ENCODE measurements at places on chromosomes 1 and 21.
A peak's percentile ranks its signal among the peaks of the same experiment; 100 is the strongest.

- no peak overlapping the region for H3K4me3 ChIP-seq
- no peaks in the 10 kb centered on the region for H3K27me3 ChIP-seq
- H3K27ac ChIP-seq = no peak overlapping the region
- H3K4me1 ChIP-seq = no peaks in the 10 kb centered on the region
These were observed 46.7 kb upstream of the GUCA2A start for GRCh38 chr1:42211224-42211623.

DNA sequence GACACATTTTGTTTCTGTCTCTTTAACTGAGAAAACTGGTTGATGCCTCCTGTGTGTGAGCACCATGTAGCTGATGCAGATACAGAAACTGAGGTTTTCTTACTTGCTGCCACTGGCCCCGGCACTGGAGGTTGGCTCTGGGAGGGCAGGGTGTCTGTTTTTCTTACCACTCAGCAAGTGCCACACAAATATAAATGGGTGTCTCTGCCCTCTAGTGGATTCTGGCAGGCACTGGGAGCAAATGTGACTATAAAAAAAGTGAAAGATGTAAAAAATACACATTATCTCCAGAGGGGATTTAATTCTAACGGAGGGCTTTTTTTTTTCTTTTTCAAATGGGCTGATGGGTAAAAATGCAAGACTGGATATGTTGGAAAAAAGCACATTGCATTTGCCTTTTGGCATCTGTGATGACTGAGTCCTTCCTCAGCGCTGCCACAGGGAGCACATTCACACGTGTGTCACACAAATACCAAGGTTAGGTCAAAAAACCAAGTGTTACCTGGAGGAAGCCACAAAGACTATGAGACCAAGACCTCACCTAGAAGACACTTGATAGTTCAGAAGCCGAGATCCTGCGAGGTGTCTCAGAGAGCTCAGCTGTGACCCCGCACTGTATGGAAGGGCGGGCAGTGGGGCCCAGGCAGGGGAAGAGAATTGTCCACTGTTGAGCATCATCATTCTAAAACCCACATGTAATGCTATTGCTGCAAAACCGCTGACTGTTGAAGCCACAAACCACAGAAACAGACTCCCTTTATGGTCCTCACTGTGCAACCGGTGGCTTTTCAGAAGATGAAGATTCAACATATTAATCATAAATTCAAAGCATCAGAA is 18.9 kb downstream of the PGBD2 start:
- H3K27me3 ChIP-seq = no peaks in the 10 kb centered on the region
- DNase-seq = no peak
- H3K4me1 ChIP-seq = no peaks in the 10 kb centered on the region
- no peak overlapping the region for H3K4me3 ChIP-seq
- no peaks in the 10 kb centered on the region for H3K36me3 ChIP-seq

DNA sequence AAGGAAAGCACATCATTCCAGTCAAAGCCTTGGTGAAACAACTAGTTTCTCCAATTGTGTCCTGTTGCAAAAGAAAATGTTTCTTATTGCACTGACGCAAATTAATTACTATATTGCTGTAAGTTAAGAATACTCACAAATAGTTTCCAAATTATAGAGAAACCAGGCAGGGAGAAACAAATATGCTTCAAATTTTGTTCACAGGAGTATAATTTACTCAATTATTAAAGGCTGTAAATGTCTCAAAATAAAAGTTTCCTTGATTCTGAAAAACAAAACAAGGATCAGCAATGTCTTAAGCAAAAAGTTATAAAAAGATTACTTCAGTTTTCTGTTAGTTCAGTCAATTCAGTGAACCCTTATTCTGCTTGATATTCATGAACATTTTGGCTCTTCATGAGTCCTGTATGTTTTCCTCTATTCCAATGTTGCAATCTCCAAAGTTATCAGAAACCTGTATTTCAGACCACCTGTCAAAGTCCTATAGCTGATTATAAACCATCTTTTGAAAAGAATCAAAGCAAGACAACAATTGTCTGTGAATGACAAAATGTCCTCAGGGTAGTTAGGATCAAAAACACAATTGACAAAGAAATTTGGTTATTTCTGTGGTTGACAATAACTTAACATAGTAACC is 11.7 kb upstream of the SYPL2 start:
- H3K4me1 ChIP-seq = no peaks in the 10 kb centered on the region
- DNase-seq = no peak
- H3K27me3 ChIP-seq = no peaks in the 10 kb centered on the region
- H3K27ac ChIP-seq = no peak overlapping the region
- H3K36me3 ChIP-seq = no peaks in the 10 kb centered on the region
- H3K4me3 ChIP-seq = no peak overlapping the region

DNA sequence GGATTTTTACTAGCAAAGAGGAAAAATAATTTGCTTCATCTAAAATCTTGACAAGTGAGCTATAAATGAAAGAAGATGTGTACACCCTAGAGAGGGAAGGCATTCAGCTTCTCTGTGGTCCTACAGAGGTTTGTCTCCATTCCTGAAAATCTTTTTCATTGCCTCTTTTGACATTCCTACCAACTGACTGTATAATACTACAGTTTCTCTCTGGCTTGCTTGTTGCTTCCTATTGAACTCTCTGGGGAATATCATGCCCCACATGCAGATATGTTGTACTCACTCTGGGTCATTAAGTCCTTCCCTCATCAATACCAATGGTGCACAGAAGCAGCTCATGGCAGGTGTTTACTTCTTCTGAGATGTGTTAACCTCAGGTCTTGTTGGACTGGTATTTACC is 371.2 kb upstream of the PLXNA2 start:
- no peak overlapping the region for H3K27ac ChIP-seq
- no peak for DNase-seq
- no peak overlapping the region for H3K4me3 ChIP-seq
- H3K4me1 ChIP-seq = no peaks in the 10 kb centered on the region

- no peak overlapping the region for H3K27ac ChIP-seq
- DNase-seq = no peak
- no peak overlapping the region for H3K4me3 ChIP-seq
These were observed 58.6 kb downstream of the PBX1 start for GRCh38 chr1:164617377-164618201.

DNA sequence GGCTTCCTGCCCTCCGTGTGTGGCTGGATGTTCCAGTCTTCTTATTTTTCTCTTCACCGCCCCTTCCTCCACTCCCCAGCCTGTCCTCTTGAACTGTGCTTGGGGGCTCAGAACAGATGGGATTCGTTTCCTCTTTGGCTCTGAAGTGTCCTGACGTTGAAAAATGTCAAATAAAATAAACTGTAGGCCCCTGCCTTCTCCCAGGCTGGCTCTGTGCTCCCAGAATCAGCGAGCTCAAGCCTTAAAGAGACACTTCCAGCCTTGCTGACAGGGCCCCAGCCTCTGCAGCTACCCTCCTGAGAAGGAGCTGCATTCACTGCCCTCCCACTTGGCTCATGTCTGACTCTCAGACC is 104.2 kb upstream of the IPO9 start:
- no peaks in the 10 kb centered on the region for H3K4me1 ChIP-seq
- no peak overlapping the region for H3K4me3 ChIP-seq
- no peaks in the 10 kb centered on the region for H3K36me3 ChIP-seq

DNA sequence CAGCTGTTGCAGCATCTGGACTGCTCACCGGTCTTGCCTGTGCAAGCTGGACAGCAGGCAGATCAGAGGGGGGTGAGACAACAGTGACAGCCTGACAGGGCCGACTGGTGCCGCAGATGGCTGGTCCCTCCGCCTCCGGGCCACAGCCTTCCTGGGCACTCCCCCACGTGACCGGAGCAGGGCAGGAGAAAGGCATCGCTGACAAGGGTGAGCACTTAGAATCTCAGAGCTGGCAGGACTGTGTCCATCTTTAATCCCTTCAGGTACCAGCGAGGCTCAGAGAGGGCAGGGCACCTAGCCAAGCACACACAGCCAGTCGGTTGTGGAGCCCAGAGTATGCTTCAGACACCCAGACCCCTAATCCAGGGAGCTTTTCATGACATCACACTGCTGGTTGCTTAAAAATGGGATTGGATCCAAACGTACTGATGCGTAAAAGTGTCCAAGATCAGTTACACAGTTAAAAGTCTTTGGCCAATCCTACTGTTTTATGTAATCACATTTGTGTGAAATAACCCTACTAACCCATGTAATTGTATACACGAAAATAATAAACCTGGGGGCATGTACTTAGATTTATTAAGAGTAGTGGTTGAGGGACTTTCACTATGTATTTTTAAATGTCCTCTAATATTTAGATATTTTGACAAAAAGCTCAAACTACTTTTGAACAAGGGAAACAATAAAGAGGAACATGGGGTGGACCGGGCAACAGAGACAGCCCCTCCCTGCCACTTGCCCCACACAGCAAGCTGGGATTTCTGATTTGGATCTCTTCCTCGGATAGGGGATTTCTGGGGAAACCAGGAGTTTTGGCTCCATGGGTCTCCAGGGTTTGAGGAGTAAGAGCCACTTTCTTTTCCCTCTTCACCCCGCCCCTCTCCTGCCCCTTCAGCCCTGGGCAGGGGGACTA is 758 bp upstream of the CNTN2 start:
- H3K36me3 ChIP-seq = no peaks in the 10 kb centered on the region
- peaks cover 6% of the 10 kb centered on the region for H3K27me3 ChIP-seq
- H3K4me3 ChIP-seq = peak overlapping the region; percentile 11
- H3K4me1 ChIP-seq = peaks cover 22% of the 10 kb centered on the region
- no peak overlapping the region for H3K27ac ChIP-seq

- H3K27me3 ChIP-seq = no peaks in the 10 kb centered on the region
- no peak for DNase-seq
- H3K4me1 ChIP-seq = no peaks in the 10 kb centered on the region
- H3K27ac ChIP-seq = no peak overlapping the region
- H3K4me3 ChIP-seq = no peak overlapping the region
These were observed 268.0 kb downstream of the ATG4C start for GRCh38 chr1:63051886-63052285.
